AG20443 (cell line): ENCODE measurements at places on chromosomes 4 and X.
A peak's percentile ranks its signal among the peaks of the same experiment; 100 is the strongest.

DNA sequence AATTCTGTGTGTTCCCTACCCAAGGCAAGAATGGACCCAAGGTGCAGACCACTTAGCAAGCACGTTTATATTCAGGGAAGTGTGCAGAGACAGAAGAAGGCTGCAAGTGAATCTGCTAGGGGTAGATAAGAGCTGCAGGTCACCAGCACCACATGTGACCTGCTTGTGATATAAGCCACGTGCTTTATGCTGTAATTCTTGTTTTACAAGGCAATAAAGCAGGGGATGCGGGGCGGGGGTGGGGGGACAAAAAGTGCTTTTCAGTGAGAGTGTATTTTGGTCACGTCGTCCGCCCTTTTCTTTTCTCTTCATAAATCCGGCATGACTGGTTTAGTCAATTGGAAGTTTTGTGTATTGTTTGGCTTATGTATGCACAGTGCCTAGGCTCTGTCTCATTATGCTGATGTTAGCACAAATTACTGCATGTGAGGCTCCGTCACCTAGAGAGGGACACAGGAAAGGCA lies 192.7 kb downstream of the RBMX2 start:
- DNase-seq = no peak

DNA sequence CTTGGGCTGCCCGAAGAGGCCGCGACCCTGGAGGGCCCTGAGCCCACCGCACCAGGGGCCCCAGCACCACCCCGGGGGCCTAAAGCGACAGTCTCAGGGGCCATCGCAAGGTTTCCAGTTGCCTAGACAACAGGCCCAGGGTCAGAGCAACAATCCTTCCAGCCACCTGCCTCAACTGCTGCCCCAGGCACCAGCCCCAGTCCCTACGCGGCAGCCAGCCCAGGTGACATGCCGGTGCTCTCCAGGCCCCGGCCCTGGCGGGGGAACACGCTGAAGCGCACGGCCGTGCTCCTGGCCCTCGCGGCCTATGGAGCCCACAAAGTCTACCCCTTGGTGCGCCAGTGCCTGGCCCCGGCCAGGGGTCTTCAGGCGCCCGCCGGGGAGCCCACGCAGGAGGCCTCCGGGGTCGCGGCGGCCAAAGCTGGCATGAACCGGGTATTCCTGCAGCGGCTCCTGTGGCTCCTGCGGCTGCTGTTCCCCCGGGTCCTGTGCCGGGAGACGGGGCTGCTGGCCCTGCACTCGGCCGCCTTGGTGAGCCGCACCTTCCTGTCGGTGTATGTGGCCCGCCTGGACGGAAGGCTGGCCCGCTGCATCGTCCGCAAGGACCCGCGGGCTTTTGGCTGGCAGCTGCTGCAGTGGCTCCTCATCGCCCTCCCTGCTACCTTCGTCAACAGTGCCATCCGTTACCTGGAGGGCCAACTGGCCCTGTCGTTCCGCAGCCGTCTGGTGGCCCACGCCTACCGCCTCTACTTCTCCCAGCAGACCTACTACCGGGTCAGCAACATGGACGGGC lies 579 bp downstream of the ABCD1 start:
- no peak for DNase-seq

GRCh38 chr4:173910891-173911290 lies 372.6 kb downstream of the FBXO8 start:
- DNase-seq = no peak

- no peak for DNase-seq
These were observed 33.9 kb downstream of the NBDY start for GRCh38 chrX:56762707-56763555.

DNA sequence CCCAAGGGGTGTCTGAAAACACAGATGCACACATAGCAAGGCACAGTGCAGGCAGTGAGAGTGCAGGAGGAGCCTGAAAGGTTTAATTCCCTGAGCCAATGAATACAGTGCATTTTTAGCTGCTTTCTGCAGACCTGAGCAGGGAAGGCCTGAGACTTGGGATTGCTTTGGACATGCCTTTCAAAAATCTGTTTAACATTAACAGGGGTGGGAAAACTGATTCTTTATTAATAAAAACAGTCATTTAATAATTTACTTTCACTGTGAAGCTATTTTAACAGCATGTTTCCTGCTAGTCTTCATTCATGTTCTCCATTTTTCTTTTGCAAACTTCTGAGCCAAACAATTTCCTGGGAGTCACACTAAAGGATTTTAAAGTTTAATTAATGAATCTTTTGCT lies 488.1 kb downstream of the SMARCA1 start:
- no peak for DNase-seq

GRCh38 chr4:56540826-56541225 lies 35.2 kb downstream of the ARL9 start:
- no peak for DNase-seq

DNA sequence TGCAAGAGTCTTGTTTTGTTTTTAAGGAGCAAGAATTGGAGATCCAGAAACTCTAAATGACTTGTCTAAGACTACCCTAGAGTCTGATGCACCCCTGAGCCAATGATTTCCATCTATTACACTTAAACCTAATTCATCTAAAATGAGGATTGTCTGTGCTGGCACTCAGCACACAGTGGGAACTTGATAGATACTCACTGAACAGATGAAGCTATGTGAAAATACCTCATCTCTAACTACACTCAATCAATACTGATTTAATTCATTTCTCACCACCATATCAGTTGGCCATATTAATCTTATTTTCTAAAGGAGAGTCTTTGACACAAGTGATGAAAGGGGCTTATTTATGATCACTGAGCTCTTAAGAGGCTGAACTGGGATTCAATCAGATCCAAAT lies 262.1 kb downstream of the HS3ST1 start:
- no peak for DNase-seq

DNA sequence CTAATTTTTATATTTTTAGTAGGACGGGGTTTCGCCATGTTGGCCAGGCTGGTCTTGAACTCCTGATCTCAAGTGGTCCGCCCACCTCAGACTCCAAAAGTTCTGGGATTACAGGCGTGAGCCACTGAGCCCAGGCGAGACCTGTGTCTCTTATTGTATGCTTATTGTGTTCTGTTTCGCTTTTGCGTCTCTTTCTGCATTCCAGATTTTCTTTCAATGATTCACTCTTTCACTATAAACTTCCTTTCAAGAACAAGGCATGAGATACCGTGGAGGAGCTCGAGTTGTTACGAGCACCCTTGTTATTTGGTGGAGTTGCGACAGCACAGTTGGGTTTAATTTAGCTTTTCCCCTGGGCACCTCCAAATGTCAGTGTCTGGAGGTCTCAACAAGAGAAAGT lies 366.7 kb upstream of the FAT1 start:
- no peak for DNase-seq

DNA sequence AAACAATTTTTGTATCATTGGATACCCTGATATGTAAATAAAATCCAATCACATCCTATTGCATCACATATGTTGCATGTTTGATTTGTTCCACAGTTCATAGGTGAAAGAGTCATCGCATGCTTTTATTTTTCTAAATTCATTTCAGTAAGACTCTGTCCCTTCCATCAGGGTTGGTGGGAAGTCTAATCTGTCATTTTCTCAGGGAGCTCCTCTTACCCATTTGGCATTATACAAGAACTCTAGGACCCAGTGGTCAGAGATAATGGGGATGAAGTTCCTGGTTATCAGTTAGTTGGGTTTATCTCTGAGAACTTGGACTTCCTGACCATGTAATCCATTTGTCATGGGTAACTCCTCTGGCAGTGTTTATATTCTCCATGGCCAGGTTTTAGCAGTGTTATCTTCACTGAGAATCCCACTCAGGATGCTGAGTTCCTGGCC lies 227.1 kb upstream of the JADE1 start:
- no peak for DNase-seq

DNA sequence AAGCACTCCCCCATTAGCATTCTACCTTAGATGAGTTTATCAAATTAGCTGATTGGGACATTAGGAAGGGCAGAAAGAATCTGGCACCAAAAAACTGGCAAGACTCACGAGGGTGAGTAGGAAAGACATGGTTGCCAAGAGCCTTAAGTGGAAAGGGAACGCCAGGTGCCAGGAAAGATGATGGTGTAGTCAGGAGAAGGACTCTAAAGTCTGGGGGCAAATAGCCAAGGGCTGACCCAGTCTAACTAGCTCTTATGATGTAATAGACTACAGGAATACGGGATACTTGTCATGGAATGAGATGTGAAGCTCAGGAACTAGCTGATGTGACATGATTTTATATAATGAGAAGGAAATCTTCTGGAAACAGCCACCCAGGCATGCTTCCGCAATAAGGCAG lies 94.8 kb downstream of the MBNL3 start:
- DNase-seq = no peak

DNA sequence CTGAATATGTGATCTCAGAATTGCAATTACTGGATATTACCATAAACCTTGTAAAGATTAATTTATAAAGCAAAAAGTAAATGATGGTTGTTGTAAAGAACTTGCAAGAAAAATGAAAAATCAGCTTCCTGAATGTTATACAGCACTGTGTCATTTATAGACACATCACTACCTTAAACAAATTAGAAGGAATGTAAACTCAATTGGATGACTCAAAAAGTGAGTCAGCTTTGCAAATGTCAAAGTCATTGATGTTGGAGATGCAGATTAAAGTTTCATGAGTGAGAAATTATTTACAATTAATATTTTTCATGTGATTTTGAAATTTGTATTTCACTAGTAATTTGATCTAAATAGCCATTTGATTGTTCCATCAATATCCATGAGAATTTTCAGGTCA lies 193.2 kb downstream of the RAPGEF2 start:
- peak; percentile 10 for DNase-seq

GRCh38 chr4:53240573-53240972 lies 125.3 kb downstream of the SCFD2 start:
- peak; percentile 48 for DNase-seq

GRCh38 chr4:157776930-157777528 lies 395.8 kb downstream of the GASK1B start:
- DNase-seq = no peak

DNA sequence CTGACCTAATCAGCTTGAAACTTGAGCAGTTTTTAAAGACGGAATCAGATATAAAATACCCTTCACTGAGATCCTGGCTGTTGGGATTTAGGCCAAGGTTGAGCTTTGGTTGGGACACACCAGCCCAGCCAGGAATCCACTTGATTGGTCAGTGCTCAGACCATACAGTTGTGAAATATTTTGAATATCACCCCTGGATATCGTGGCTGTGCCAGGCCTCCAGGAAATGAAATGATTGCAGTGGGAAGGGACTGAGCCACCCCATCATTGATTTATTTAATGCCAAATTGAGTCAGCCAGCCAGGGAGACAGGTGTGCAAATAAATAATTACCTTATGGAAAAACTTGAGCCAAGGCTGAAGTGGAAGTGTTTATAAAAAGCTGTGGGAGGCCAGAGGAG lies 128.4 kb upstream of the SCML1 start:
- DNase-seq = no peak

- DNase-seq = peak; percentile 8
These were observed 7.1 kb downstream of the TASL start for GRCh38 chrX:30570505-30570904.

DNA sequence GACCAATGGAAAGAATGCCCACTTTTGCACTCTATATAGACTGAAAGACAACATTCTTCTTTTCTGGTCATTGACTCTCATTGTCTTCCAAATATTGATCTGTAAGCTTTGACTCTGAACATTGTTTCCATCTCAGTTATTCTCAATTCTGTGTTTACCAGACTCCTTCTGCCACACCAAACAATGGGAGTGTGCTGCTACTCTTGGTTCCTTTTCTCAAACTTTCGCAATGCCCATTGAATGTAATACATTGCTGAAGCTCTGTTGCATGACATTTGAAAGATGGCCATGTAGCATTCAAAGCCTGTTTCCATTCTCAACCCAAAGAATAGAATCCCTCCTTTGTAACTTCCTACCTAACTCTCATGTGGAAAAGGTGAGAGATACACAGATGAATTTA lies 136.2 kb downstream of the BTC start:
- DNase-seq = no peak

DNA sequence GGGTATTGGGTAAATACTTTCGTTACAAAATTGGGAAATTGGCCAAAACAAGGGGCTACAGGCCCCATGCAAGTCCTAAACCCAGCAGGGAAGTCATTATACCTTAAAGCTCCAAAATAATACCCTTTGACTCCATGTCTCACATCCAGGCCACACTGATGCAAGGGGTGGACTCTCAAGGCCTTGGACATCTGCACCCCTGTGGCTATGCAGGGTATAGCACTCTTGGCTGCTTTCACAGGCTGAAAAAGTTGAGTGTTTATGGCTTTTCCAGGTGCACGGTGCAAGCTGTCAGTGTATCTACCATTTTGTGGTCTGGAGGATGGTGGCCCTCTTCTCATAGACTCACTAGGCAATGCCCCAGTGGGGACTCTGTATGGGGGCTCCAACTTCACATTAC lies 326.5 kb downstream of the TEX13C start:
- DNase-seq = no peak

- peak; percentile 86 for DNase-seq
These were observed 589.7 kb downstream of the SPRY1 start for GRCh38 chr4:123986268-123986798.

- DNase-seq = peak; percentile 48
These were observed 39.3 kb upstream of the LPAR4 start for GRCh38 chrX:78708262-78708661.

DNA sequence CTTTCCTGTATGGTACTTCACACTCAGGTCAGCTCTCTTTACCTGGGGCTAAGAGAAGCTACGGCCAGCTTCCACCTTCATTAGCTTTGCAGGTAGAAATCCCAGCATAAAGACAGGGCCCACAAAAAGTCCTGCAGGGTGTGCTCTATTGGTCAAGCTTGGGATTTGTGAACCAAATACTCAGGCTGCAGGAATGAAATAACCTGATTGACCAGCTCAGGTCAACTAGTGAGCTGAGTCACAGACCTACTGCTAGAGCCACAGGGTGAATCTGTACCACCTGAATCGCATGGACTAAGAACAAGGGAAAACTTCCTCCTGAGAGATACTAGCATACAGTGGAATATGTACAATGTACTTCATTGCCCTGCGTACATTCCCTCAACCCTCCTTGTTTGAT lies 172.2 kb downstream of the HHIP start:
- DNase-seq = no peak

- DNase-seq = no peak
These were observed 164.8 kb downstream of the AASDH start for GRCh38 chr4:56222514-56222913.

- DNase-seq = no peak
These were observed 109.8 kb downstream of the SORBS2 start for GRCh38 chr4:185702147-185702663.

DNA sequence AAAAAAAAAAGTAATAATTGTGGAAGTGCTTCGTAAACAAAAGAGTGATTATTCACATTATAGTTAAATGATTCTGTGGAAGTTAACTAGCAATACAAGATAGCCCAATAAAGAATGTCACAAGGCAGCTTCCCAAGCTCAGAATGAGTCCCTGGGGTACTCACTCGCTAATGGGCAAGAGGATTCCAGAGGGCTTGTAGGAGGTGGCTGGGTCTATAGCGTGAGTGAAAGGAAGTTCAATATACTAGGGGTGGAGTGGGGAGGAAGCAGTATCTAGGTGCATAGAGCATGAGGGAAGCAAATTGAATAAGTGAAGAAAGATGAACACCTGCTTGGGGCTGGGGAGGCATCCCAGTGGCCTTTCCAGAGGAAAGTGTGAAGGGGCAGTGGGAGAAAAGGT lies 42.5 kb downstream of the RTL5 start:
- DNase-seq = no peak
